ENCODE measurements at places on chromosomes 4 and X. TPM values are rescaled to one million over a fixed set of nuclear protein-coding genes. Genes with fewer than 3 reads are reported as not detected.

Gene SMIM10L2A
- 1.8 TPM for total RNA-seq

Gene DCAF8L2
- total RNA-seq, result not detected

DNA sequence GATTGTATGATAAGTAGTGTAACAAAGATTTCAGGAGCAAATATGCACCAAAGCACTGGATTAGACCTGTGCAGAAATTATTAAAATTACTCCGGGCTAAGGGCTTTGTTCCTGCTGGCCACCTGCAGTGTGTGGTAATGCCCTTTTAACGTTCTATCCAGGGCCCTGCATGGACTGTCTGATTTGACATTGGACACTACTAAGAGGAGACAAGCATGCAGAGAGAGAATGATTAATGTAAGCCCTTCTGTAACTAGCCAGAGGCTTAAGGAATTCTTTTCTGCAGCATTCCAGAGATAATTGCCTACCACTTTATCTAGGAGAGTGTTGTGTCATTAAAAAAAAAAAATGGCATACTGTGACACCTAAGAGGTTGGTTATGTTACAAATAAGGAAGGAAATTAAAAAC is 117.0 kb downstream of the PCDH7 start:
- DNase-seq, result peak; percentile 85

DNA sequence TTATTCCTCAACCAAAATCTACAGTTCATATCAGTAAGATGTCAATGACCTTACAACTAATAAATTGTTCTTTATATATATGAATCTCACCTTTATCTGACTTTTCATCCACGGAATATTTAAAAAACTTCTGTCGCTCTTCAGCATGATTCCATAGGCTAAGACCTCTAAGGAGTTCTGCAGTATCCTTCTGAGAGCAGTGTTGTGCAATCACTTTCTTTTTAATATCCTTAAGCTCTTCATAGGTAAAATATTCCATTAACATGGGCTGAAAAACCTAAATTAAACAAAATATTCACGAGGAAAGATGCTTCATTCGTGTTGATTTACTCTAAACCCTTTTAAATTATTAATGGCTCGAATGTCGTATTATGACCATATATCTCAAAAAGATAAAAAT is 16.7 kb downstream of the FBXL5 start:
- DNase-seq, result no peak

- no peak for DNase-seq
These were observed 10.5 kb upstream of the EIF4E start for GRCh38 chr4:98939438-98939837.

DNA sequence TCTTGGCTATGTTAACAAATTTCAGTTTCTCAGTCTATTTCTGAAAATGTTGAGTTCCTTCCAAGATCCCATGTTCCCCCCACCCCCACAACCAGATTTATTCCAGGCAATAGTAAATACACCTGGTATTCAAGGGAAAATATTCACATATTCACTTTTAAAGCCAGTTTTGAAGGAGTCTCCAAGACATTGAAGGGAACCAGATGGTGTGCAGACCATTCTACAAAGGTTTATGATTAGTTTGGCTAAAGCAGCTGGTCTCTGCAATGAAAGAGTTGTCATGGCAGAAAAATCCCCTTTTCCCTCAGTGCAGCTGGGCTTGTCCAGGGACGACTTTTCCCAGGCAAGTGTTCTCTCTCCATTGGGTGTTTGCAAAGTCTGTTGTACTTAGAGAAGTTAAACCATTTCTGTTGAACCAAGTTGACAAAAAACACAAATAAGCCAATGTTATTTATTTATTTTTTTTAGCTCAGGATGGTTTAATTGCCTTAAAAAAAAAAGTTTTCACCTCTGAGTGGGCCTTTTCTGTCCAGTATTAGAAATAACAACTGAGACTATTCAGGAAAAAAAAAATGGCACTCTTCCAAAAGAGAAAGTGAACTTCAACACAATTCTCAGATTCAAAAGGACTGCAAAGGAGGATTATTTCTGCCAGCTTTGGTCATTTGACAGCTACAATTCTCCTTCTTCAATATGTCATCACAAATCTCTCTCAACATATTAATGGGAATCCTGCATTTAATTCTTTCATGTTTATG is 410.6 kb downstream of the IL1RAPL1 start:
- no peak for DNase-seq
